ENCODE measurements at places on chromosomes 2 and 18.

DNA sequence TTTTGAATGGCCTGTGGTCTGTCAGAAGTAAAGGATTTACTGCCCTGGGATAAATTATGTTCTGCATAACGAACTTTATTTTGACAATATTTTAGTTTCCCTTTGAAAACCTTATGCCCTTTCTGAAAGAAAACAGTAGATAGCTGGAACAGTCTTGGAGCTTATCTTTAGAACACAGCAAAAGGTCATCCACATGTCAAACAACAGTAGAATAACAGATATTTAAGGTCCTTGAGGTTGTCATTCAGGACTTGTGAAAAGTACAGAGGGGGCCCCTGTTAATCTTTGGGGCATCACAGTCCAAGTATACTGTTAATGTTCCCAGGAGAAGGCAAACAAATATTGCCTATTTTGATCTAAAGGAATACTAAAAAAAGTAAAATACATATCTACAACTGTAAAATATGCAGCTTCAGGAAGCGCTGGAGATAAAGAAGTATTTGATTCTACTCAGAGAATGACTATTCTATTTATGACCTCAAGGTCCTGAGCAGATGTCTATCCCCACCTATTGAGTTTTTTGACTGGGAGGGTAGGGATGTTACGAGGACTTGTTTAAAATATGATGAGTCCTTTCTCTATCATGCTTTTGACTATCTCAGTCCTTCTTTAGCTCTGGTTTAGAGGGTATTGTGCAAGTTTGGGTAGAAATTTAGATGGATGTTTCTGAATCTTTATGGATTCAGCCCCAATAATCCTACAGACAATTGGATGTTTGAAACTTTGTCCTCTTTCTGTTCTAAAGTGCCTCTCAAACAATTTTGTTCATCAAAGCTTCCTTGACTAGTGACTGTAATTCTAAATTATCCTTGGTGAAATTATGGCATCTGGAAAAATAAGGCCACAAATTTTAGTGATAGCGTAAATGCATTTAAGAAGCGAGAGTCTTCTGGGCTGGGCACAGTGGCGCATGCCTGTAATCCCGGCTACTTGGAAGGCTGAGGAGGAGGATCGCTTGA, 25.1 kb upstream of the TMEM214 start:
- DNase-seq = no peak

- no peak for DNase-seq
Measured at GRCh38 chr2:33577668-33578067, 21.4 kb downstream of the FAM98A start.

DNA sequence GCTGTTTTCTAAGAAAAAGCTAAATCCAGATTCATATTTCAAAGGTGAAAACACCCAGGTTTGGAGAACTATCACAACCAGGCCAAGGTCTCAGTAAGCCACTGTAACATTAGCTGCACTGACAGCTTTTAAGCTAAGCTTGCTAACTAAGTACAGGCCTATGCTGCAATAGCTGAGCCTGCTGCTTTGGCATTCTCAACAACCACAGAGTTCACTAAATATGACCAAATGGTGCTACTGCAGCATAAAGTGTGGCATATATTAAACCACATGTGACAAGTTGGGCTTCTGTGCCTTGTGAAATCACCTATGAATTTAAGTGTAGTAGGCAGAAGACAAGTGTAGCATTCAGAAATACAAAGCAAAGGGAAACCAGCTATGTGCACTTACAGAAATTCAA, 206.7 kb downstream of the TCF4 start:
- no peak for DNase-seq

DNA sequence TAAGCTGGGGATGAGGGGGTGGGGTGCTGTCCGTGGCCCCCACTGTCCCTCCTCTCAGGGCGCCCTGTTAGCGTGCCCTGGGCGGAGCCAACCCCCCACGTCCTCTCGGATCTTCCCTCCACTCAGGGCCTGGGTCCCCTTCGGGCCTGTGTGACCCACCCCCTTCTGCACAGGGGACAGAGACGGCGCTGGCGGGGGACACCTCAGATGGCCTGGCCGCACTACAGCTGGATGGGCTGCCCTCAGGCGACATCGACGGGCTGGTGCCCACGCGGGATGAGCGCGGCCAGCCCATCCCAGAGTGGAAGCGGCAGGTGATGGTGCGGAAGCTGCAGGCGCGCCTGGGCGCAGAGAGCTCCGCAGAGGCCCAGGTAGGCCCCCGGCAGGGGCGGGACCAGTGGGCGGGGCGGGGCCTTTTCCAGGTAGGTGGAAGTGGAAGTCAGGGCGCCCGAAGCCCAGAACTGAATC, 9.9 kb upstream of the KLHL30 start:
- DNase-seq = peak; percentile 15
